Neural crest cell (in vitro differentiated cells): ENCODE measurements at places on chromosomes 11 and 22. TPM values are rescaled to one million over a fixed set of nuclear protein-coding genes. Genes with fewer than 3 reads are reported as not detected.

- DNase-seq = no peak
- no peak overlapping the region for H3K27ac ChIP-seq
- H3K36me3 ChIP-seq = no peaks in the 10 kb centered on the region
- H3K27me3 ChIP-seq = no peaks in the 10 kb centered on the region
- H3K4me3 ChIP-seq = no peak overlapping the region
These were observed 575.9 kb upstream of the CHORDC1 start for GRCh38 chr11:90798769-90799168.

- H3K36me3 ChIP-seq = no peaks in the 10 kb centered on the region
- no peak overlapping the region for H3K4me3 ChIP-seq
- H3K27me3 ChIP-seq = no peaks in the 10 kb centered on the region
- DNase-seq = no peak
These were observed 3.5 kb upstream of the UVRAG start for GRCh38 chr11:75811485-75811884.

Gene INCENP
- total RNA-seq = 162 and 166 TPM in 2 replicates

- no peak overlapping the region for H3K4me3 ChIP-seq
- no peaks in the 10 kb centered on the region for H3K4me1 ChIP-seq
- H3K36me3 ChIP-seq = peaks cover 26% of the 10 kb centered on the region
These were observed 38.4 kb downstream of the NF2 start for GRCh38 chr22:29641700-29642330.

DNA sequence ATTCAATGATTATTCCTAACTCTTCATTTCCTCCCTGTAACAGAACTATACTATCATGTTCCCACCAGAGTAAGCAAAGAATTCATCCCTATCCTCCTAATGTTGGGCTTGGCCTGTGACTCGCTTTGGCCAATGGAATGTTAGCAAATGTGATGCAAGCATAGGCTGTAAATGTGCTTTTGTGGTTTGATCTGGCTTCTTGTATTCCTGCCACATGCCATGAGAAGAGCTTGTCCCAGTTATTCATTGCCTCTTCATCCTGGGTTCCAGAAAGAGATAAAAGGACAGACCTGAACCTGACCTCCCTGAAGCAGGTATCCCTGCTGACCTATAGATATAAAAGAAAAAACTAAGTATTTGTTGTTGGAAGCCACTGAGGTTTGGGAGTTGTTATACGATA, 51.0 kb downstream of the SYTL2 start:
- H3K27me3 ChIP-seq = no peaks in the 10 kb centered on the region
- no peaks in the 10 kb centered on the region for H3K36me3 ChIP-seq
- H3K27ac ChIP-seq = no peak overlapping the region

Gene IL10RA
- total RNA-seq = 0.37 and 0.48 TPM in 2 replicates

DNA sequence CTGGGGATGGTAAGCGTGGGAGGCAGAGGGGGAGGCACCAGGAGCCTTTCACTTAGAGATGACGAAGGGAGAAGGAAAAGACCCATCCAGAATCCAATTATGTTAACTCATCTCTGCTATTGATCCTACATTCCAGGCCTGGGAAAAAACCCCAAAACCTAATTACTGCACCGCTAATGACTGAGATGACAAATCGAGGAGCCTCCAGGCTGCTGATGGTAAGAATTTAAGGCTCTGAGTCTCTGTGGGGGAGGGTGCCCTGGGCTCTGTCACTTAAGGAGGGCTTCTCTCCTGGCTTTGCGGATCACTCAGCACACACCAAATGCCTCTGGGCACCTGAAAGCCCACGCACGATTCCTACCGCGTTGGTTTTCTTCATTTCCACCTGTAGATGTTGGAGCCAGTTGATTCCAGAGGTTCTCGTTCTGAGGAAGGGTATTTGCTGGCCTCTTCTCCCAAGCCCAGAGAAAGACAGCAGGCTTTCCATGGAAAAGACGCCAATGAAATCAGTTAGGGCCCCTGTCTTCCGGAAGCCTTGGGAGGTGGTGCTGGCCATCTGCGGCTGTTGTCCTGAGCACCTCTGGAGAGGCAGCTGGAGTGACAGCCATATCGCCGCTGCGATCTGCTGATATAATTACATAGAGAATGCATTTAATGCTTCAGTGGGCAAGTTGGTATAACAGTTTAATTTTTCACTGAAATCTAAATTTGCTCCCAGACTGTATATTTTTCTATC, 751.2 kb downstream of the BRD1 start:
- no peak overlapping the region for H3K4me3 ChIP-seq
- peak overlapping the region; percentile 57 for H3K27ac ChIP-seq
- peaks cover 5% of the 10 kb centered on the region for H3K4me1 ChIP-seq
- no peaks in the 10 kb centered on the region for H3K36me3 ChIP-seq
- peaks cover 5% of the 10 kb centered on the region for H3K27me3 ChIP-seq
- DNase-seq = no peak

- no peaks in the 10 kb centered on the region for H3K4me1 ChIP-seq
- H3K27me3 ChIP-seq = peaks cover 4% of the 10 kb centered on the region
- H3K36me3 ChIP-seq = no peaks in the 10 kb centered on the region
- no peak overlapping the region for H3K4me3 ChIP-seq
- H3K27ac ChIP-seq = no peak overlapping the region
These were observed 1065.3 kb downstream of the OPCML start for GRCh38 chr11:132466983-132467382.

DNA sequence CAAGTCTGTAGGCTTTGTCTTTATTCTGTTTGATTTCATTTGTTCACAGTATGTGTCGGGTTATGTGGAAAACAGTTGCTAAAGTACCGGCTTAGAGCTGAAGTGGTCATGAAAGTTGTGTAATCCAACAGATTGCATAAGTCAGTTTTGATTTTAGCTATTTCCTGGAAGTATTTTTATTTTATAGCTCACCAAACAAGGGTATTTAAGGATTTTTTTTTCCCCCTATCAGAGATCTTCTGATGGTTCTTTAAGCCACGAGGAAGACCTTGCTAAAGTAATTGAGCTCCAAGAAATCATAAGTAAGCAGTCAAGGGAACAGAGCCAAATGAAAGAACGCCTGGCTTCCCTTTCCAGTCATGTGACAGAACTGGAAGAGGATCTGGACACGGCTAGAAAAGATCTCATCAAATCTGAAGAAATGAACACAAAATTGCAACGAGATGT, 55.9 kb downstream of the PPFIA1 start:
- H3K4me3 ChIP-seq = no peak overlapping the region
- H3K36me3 ChIP-seq = peaks cover 24% of the 10 kb centered on the region
- peaks cover 29% of the 10 kb centered on the region for H3K4me1 ChIP-seq
- no peak overlapping the region for H3K27ac ChIP-seq
- no peak for DNase-seq

DNA sequence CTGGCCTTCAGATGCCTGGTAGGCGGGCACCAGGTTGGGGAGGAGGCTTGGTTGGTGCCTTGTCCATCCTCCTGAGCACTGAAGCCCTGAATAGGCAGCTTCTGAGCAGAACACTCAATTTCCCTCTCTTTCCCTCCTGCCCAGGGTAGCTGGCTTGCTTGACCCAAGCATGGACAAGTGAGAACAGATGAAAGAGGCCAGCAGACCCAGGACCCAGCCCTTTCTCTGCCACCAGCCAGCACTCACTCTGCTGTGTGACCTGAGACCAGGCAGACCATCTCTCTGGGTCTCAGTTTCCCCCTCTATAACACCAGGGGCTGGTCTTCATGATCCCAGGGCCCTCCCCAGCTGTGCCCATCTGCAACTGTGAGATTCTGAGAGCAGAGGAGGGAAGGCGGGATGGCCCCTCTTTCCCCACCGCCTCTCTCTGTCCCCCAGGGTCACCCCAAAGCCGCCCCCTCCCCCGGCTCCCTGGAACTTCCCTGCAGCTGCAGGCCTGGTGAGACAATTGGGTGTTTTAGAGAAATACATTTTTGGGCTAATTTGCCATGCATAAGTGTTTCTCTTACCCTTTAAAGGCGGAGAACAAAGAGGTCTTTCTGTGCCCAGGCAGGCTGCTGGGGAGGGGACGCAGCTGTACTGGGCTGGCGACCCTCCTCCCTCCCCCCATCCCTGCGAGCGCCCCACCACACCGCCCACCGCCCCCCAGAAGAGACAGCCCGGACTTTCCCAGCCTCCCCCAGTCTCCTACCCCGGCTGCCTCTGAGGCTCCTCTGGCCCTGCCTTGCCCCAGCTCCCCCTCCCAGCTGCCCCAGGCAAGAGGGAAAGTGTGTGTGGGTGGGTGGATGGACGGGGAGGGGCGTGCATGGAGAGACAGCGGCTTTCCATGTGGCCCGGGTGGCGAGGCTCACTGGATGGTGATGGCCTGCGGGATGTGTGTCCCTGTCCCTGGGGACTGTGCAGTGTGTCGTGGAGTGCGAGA, 30.8 kb upstream of the PICK1 start:
- H3K27me3 ChIP-seq = no peaks in the 10 kb centered on the region
- H3K27ac ChIP-seq = peak overlapping the region; percentile 98
- H3K36me3 ChIP-seq = no peaks in the 10 kb centered on the region
- DNase-seq = peak; percentile 66
- peak overlapping the region; percentile 81 for H3K4me3 ChIP-seq

Gene CFAP300
- total RNA-seq = 6.2 and 6.4 TPM in 2 replicates

DNA sequence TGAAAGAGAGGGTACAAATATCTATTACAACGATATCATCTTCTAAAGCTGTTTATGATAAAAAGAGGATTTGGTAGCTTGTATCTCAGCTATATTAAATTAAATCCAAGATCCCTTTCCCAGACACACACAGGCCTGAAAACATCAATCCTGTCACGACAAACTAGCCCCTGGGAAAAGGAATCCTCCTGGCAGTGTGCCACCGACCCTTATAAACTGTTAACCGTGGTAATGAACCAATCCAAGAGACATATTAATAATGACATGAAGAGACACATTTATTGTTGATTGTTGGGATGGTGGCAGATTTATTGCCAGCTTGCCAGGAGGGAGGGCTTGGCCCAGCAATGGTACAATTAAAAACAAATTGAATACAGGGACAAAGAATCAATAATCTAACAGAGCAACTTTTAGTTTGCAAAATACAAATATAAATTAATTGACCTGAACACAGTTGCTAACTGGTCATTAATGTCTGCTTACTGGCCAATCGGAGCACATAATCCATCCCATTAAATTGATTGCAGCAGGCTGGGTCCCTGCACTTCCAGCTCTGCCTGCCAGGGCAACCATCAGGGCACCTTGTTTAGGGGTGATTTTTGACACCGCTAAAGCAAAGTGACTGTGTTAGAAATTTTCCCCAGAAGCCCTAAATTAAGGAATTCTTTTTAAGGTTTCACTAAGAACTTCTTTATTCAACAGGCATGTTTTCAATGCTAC, 887.6 kb downstream of the OPCML start:
- peaks cover 2% of the 10 kb centered on the region for H3K27me3 ChIP-seq
- DNase-seq = no peak
- no peaks in the 10 kb centered on the region for H3K36me3 ChIP-seq
- H3K27ac ChIP-seq = no peak overlapping the region
- H3K4me1 ChIP-seq = peaks cover 5% of the 10 kb centered on the region

Gene HTR3B
- 0.26 and 0.52 TPM in 2 replicates for total RNA-seq

DNA sequence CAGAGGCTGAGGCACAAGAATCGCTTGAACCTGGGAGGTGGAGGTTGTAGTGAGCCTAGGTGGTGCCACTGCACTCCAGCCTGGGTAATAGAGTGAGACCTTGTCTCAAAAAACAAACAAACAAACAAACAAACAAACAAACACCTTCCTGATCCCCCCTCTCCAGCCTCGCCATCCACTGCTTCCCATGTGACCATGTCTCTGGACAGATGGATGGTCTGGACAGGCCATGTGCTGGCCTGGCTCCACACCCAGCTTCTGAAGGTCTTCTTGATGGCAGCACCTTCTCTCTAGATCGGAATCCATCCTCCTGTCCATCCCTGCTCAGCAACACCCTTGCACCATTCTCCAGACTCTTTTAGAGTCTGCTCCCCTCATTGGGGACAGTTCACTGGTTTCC, 10.7 kb upstream of the PEX26 start:
- H3K4me1 ChIP-seq = peaks cover 66% of the 10 kb centered on the region
- no peak overlapping the region for H3K4me3 ChIP-seq
- no peak for DNase-seq
- H3K27ac ChIP-seq = no peak overlapping the region

Gene SLN
- total RNA-seq = not detected in 2 replicates

Gene HEPHL1
- total RNA-seq = not detected in 2 replicates

DNA sequence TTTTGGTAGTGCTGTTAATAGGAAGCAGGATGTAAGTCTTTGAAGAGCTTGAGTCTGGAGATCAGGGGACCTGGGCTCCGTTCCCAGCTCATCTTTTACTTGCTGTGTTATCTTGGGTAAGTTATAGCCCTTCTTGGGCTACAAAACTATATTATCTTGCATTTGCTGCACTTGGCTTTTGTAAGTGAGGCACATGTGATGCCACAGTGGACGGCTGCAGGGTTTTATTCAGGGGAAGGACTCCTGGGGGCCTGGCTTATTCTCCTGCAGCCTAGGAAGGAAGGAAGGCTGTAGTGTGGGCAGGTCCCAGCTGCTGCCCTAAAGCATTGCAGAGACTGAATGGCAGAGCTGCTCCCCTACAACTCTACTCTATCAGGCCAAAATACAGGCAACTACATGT, 6.4 kb downstream of the CD82 start:
- H3K27ac ChIP-seq = no peak overlapping the region
- H3K4me1 ChIP-seq = peaks cover 38% of the 10 kb centered on the region
- H3K36me3 ChIP-seq = no peaks in the 10 kb centered on the region

Gene NECTIN1
- total RNA-seq = 44.6 and 49.2 TPM in 2 replicates

Gene DGCR8
- 86.3 and 86.5 TPM in 2 replicates for total RNA-seq

Gene NFAM1
- total RNA-seq = 0.07 TPM in 1 of 2 replicates, not detected in the other

GRCh38 chr11:61700212-61700611, 20.0 kb downstream of the DAGLA start:
- H3K27me3 ChIP-seq = no peaks in the 10 kb centered on the region
- H3K36me3 ChIP-seq = no peaks in the 10 kb centered on the region
- DNase-seq = no peak
- peaks cover 46% of the 10 kb centered on the region for H3K4me1 ChIP-seq
- no peak overlapping the region for H3K27ac ChIP-seq

Gene PRAME
- total RNA-seq = 0.21 and 0.52 TPM in 2 replicates

Gene PDGFB
- 0.16 and 0.80 TPM in 2 replicates for total RNA-seq

Gene LDHAL6A
- not detected in 2 replicates for total RNA-seq

DNA sequence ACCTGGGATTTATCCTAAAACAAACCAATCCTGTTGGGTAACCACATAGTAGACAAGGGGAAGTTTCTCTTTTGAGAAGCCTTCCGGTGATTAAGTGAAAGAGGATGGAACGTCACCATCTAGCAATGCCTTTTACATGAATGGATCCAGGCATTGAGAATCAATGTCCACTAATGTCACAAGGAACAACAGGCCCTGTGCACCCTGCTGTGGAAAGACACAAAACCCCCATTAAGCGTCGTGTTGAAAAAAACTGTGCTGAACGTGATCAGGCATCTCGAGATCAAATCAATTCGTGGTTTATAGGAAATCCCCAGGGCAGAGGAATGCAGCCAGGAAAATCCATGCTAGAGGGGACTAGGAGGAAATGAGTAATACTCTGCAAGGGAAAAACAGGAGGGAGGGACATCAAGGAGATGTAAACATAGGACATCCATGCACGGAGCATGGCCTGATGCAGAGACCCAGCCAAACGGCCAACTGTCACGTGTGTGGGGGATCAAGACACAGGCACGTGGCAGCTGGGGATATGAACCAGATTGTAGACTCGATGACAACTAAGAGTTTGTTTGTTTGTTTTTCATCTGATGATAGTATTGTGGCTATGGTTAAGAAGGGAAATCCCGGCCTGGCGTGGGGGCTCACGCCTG, 38.6 kb upstream of the CARS1 start:
- H3K27me3 ChIP-seq = no peaks in the 10 kb centered on the region
- peaks cover 16% of the 10 kb centered on the region for H3K4me1 ChIP-seq
- H3K27ac ChIP-seq = peak overlapping the region; percentile 3
- no peak overlapping the region for H3K4me3 ChIP-seq
- peaks cover 11% of the 10 kb centered on the region for H3K36me3 ChIP-seq
- no peak for DNase-seq

- H3K27me3 ChIP-seq = no peaks in the 10 kb centered on the region
- no peak overlapping the region for H3K4me3 ChIP-seq
- no peak overlapping the region for H3K27ac ChIP-seq
- H3K36me3 ChIP-seq = peaks cover 13% of the 10 kb centered on the region
- H3K4me1 ChIP-seq = peaks cover 24% of the 10 kb centered on the region
These were observed 14.5 kb downstream of the MIF start for GRCh38 chr22:23908587-23909205.

Gene LRRN4CL
- 1.6 and 1.8 TPM in 2 replicates for total RNA-seq
